Left lung (tissue), 14 donors: ENCODE measurements at places on chromosomes 5 and 9. TPM values are rescaled to one million over a fixed set of nuclear protein-coding genes. Genes with fewer than 3 reads are reported as not detected.

- peak; percentile 89 for DNase-seq
Observed at GRCh38 chr9:133238851-133239532, 29.9 kb upstream of the OBP2B start.

DNA sequence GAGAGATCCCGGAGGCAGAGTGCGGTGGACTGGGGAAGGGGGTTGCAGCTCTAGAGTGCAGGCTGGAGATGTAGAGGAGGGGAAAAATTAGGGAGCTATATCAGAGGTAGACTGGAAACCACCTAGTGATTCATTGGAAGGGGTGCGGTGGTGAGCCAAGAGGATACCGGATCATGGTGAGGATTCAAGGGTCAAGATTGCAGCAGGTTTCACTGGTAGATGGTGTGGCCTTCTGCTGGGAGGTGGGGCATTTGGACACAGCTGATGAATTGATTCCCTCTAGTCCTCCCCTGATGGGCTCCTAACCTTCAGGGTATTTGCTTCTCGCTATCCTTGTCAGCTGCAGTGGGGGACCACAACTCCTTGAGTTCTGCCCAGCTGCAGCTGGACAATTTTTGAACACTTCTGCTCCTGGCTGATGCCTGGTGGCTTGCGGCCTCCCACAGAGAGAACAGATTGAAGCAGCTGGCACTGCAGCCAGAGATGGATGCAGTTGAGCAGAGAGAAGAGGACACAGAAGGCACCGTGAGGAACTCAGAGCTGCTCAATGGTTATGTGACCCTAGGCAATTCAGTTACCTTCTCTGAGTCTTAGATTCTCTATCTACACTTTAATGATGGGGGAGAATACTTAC, 134.4 kb upstream of the ABCA1 start:
- DNase-seq = no peak

ADRA1B gene
- 0.67 TPM for polyA plus RNA-seq

GRCh38 chr5:68239487-68239886, 23.9 kb downstream of the PIK3R1 start:
- peak; percentile 43 for DNase-seq

GRCh38 chr5:17106521-17106920, 110.9 kb upstream of the BASP1 start:
- no peak for DNase-seq

- DNase-seq = no peak
Observed at GRCh38 chr9:94610181-94610606, 16.6 kb upstream of the FBP2 start.

DNA sequence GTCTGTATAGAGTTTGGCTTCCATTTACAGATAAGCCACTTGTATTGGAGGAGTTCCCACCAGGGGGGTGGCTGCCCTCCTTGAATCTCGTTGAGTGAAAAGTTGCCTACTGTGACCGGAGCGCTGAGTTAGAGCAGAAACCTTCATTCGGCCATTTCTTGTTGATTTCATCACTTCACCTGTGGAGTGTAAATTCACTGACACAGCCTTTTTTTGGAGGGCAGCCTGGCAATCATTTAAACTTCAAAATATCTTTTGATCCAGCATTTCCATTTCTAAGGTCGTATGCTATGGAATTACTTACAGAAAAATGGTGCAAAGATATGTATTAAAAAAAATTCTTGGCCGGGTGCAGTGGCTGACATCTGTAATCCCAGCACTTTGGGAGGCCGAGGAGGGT, 40.8 kb downstream of the PRRC2B start:
- DNase-seq = no peak

GRCh38 chr5:51983161-51983560, 599.9 kb downstream of the ISL1 start:
- DNase-seq = no peak

DNA sequence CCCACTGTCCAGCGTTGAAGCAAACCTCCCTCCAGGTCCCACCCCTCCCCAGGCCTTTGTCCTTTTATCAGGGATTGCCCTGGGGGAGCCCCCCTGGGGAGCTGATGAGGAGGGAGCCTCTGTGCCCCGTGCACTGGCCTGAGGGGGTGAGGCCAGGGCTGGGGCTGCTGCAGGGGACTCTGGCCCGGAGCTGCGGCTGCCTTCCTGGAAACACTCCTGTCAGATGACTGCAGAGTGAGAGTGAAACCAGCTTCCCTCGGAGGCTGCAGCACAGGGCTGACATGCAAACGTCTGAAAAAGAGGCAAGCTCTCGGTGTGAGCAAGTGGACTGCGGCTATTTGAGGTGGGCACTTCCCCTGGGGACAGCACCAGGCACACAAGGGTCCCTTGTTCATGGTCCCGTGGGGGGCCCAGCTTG, 4.6 kb upstream of the TRAF2 start:
- no peak for DNase-seq

GRCh38 chr9:70581214-70581954, 166.9 kb upstream of the KLF9 start:
- no peak for DNase-seq

DNA sequence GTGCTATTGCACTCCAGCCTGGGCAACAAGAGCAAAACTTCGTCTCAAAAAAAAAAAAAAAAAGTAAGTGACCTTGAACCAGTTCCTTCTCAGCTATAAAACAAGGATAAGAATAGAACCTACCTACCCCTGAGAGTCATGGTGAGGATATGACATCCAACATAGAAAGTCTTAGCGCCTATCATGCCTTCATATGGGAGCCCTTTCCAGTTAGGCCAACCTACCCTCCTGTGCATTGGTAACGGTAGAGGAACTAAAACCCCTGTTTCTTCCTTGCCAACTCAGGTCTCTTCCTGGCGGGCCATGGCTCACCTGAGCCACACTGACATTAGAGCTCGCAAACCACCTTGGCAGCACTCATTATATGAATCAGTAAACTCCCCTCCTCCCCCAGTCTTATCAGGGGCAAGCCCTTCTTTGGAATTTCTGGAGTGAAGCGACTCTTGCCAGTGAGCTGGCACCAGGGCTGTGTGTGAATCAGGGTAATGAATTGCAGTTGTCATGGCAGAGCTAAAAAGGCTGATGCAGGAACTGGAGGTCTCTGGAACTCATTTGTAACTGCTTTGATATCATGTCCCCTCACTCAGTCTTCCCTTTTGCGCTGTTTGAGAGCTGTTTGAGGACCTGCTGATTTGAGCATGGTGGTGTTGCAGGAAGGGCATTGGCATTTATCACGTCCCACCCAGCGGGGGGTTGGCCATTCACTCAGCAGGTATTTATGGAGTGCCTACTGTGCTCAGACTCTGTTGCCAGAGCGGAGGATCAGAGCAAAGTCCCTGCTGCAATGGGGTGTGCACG, 10.3 kb downstream of the WWC1 start:
- DNase-seq = peak; percentile 50

DNA sequence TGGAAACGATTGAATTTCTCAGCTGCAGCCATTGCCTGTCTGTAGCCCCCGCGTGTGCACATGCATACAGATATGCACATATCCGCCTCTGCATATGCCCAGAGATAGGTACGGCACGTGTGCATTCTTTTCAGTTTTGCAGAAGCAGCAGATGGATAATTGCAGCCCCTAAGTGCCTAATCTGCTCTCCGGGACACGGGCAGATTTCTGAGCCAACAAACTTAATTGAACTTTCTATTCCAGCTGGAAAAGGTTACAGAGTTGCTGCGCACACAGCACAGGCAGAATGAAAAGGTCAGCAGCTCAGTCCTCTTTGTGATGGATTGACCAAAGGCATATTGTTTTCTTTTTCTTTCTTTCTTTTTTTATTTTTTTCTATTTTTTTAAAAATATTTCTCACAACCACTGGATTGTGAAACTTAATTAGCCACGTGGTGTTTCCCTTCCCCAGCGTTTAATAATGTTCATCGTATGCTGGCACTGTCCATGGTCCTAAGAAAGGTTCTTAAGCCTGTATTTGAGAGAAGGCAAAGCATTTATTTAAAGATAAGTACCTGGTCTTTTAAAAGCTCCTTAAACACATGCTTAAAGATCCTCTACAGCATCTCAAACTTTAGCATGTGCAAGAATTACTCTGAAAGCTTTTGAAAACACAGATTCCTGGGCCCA, 270.2 kb upstream of the BRINP1 start:
- DNase-seq = peak; percentile 11

GRCh38 chr5:56350597-56351170, 117.6 kb upstream of the ANKRD55 start:
- peak; percentile 55 for DNase-seq

- DNase-seq = no peak
Observed at GRCh38 chr5:123879071-123879470, 367.1 kb downstream of the CSNK1G3 start.

GRCh38 chr5:8184455-8185063, 315.6 kb downstream of the MTRR start:
- peak; percentile 6 for DNase-seq

- no peak for DNase-seq
Observed at GRCh38 chr5:54521856-54522479, 4.4 kb downstream of the SNX18 start.

DNA sequence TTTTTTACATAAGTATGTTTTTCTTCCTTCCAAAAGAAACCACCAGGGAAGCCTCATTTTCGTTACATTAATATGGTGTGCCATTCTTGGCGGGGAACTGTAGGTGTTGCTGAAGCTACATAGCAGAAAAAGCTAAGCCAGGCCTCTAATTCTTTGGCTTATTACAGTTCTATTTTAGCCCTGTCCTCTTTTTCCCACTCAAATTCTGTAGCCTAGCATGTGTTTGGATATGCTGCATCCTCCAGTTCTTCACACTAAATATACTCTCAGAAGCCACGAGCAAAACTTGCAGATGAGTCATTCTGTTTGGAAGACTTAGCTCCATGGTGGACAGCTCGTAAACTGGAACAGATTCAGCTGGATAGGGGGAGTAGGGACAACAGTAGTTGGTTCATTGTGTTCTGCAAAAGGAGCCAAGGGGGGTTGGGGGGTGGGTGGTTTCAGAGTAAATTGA, 369.4 kb downstream of the TMEM161B start:
- no peak for DNase-seq

OR2V1 gene
- polyA plus RNA-seq = not detected

- DNase-seq = peak; percentile 66
Observed at GRCh38 chr5:102866237-102866600, 111.1 kb downstream of the PAM start.

DNA sequence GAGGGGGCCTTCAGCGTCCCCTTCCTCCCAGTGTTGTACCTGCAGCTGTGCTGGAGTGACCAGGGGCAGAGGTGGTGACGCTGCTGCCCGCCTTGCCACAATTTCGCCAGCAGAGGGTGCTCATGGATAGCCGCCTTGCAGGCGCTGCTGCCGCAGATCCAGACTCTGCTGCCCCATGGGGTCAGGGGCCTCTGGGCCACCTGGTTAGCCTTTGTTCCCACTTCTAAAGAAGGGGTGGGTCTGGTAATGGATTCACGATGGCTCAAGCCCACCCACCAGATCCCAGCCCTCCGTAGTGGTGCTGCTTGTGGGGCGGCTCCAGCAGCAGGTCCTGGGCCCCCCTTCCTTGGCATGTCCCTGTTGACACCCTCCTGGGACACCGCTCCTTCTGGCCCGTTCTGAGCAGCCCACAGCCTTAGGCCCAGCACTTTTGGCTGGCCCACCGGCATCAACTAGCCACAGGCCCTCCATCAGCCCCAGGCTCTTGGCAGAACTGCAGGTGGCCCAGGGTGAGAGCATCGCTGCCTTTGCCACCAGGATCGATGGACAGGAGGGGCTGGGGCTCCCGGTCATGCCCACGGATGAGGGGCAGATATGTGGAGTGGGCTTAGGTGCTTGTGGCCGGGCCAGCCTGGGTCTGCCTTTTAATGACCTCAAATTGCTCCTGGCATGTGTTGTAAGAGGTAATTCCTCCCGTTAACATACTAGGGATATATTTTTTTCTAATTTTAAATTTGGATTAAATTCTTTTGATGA, 57.2 kb downstream of the COL5A1 start:
- DNase-seq = peak; percentile 87

RANBP17 gene
- 36.1 TPM for polyA plus RNA-seq

DNA sequence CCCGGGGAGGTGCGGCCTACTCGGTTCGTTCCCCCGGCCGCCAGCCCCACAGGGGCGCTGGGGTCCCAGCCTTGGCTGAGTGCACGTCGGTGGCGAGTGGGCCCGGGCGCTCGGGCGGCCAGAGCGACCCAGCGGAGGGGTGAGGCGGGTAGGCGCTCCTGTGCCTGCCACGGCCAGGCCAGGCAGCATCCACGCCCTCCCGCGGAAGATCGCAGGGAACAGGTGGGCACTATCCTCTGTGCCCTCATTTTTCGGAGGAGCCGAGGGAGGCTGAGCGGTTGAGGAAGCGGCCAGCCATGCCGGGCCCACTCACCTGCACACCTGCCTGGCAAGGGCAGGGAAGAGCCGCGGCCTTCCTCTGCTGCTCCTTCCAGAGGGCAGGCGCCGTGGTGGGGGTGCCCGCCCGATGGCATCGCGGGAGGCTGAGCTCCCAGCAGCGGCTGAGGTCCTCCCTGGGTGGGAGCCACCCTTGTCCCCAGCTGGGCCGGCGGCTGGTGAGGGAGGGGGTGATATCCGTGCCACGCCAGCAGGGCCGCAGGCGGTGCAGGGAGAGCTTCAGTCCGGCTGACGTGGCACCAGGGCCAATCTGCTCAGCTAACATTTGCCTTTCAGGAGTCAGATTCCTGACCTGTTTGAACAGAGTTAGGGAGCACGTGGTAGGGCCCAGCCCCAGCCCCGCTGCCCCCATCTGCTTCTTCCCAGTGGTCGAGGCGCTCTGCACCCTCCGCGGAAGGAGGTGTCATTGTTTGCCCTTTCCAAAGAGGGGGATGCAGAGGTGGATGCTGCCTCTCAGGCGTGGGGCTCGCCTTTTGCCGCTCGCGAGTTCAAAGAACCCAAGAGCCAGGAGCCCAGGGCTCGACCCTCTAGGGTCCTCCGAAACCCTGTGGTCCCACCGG, 1.6 kb upstream of the SEC16A start:
- DNase-seq = peak; percentile 88

DNA sequence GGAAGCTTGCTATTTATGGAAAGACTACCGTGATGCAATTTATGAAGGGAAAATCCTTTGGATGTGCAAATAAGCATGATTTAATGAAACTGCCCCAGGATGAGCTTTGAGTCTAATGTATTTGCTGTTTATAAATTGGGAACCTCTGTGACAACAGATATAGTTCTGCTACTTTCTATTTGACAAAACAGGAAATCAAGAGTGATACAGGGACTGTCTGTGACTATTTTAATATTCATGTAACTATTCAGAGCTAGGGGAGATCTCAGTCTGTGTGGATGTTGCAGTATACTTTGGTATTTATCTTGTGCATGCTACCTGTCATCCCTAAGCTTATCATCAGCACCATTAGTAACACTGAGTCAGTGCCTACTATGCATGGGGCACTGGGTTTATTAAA, 132.1 kb downstream of the PDZD2 start:
- DNase-seq = no peak

DNA sequence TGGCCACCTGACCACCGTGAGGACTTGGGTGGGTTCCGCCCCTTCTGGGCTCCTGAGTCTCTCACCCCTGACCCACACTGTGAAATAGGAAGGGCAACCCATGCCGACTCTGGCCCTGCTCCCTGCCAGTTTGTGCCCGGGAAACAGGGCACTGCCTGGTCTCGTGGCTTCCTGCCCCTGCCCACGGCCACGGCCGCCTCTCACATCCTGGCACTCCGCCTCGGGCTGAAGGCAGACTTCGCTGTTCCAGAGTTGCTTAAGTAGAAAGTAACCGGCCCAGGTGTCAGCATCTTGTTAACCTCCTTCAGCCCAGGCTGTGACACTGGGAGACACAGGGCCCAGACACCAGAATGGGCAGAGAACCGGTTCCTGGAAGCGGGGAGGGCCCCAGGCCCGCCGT, 68.7 kb upstream of the RNU6ATAC start:
- no peak for DNase-seq

GRCh38 chr5:141705469-141705868, 23.4 kb upstream of the ARAP3 start:
- no peak for DNase-seq

GRCh38 chr5:111655169-111655924, 101.6 kb downstream of the NREP start:
- DNase-seq = no peak

GARIN3 gene
- not detected for polyA plus RNA-seq
